G401 (cell line): ENCODE measurements at places on chromosomes 4 and X. TPM values are rescaled to one million over a fixed set of nuclear protein-coding genes. Genes with fewer than 3 reads are reported as not detected.

The EFHC2 gene
- not detected in 2 replicates for total RNA-seq

The NDNF gene
- total RNA-seq = not detected in 2 replicates

The FAM3A gene
- total RNA-seq = 47.5 and 47.8 TPM in 2 replicates

The MAGEA2B gene
- total RNA-seq = not detected in 2 replicates

The KLB gene
- total RNA-seq = not detected in 2 replicates

The NLGN4X gene
- total RNA-seq = not detected in 2 replicates

The MXRA5 gene
- total RNA-seq = 0.06 TPM in 1 of 2 replicates, not detected in the other

The ALAS2 gene
- total RNA-seq = not detected in 2 replicates

The DCAF8L1 gene
- not detected in 2 replicates for total RNA-seq

The GAGE1 gene
- total RNA-seq = not detected in 2 replicates

The KLHL34 gene
- not detected in 2 replicates for total RNA-seq

The DCTD gene
- total RNA-seq = 107 and 122 TPM in 2 replicates

The SLC25A4 gene
- total RNA-seq = 20.6 and 21.2 TPM in 2 replicates

The GLUD2 gene
- 1.4 and 1.7 TPM in 2 replicates for total RNA-seq

The EDA gene
- total RNA-seq = 1.6 and 3.3 TPM in 2 replicates

The NUDT9 gene
- 36.6 and 40.8 TPM in 2 replicates for total RNA-seq

The HPGD gene
- not detected in 2 replicates for total RNA-seq
